ENCODE measurements at places on chromosomes 1 and 21. TPM values are rescaled to one million over a fixed set of nuclear protein-coding genes. Genes with fewer than 3 reads are reported as not detected.

The TDRD5 gene
- 0.02 TPM for total RNA-seq

The GJA5 gene
- total RNA-seq: not detected

The PRRX1 gene
- not detected for total RNA-seq

The CFHR5 gene
- total RNA-seq: not detected

The ZNF593OS gene
- total RNA-seq: not detected

The KRTAP12-2 gene
- total RNA-seq: not detected

The SPATA1 gene
- 0.72 TPM for total RNA-seq

The S100A8 gene
- total RNA-seq: not detected

The CRABP2 gene
- 11.6 TPM for total RNA-seq

The TRPM2 gene
- total RNA-seq: 9.4 TPM

The TSSK3 gene
- total RNA-seq: not detected

The CCDC27 gene
- not detected for total RNA-seq

The OR2T35 gene
- total RNA-seq: not detected

The USH2A gene
- total RNA-seq: not detected

The SLC25A34 gene
- 0.13 TPM for total RNA-seq

The GRHL3 gene
- 0.39 TPM for total RNA-seq

The OR2L8 gene
- not detected for total RNA-seq

The ALG6 gene
- 4.8 TPM for total RNA-seq

The SLC1A7 gene
- not detected for total RNA-seq

The CD1E gene
- not detected for total RNA-seq
